ENCODE measurements at places on chromosomes 6 and 20.

GRCh38 chr6:7500752-7501282, 40.7 kb upstream of the DSP start:
- no peak for DNase-seq

DNA sequence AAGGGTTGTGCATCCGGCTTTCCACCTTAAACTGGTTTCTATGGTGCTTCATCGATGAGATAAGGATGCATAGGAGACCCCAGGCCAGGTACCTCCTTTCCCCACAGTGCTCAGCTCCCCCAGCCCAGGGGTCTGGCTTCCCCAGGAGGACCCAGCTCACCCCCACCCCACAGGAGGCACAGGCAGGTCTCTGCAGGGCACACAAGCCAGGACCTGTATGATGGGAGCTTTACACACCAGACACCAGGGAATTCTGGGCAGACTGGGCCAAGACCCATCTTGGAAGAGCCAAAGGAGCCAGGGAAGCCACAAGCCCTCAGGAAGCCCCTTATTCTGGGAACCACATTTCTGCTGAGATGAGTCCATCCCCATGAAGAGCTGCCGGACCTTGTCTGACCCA, 29.6 kb downstream of the UBD start:
- no peak for DNase-seq

- DNase-seq, result no peak
Observed at GRCh38 chr6:83169106-83169505, 24.0 kb downstream of the PGM3 start.

DNA sequence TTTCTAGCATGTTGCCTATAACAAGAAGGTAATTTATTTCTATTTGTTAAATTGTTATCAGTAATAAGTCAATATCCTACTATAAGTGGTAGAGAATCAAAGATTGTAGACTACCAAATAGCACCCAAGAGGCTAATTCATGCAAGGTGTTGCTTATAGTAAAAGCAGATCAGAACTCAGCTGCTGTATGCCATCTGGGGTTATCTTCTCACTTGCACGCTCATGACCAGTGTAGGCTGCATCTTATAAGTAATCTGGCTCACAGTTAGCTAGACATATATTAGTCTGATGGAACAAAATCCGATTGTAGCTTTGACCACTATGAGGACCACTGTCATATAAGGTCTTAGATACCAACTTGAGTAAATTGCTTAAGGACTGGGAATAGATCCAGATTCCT, 17.0 kb downstream of the TOP1 start:
- DNase-seq, result no peak

DNA sequence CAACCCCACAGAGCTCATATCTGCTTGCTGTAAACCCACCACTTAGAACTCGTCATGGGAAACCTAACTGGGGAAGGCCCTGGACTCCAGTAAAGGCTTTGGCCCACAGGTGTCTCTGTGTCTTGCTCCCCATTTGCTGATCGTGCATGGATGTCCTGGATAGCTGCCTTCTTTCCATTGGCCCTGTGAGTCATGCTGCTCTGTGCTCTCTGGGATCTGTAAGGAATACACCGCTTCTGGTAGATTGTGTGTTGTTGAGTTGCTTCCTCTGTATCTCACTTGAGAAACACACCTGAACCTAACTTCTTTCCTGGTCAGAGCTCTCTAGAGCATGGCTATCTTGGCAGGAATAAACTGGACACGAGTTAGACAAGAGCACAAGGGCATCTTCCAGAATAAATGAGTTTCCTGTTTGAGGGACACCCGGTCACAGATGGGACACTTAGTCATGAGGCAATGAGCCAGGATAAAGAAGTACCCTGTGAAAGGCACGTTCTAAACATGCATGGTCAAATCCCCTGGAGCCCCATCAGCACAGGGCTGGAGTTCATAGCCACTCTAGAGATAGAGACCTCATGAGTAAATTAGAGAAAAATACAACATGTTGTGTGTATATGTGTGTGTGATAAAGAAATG, 99.6 kb upstream of the TMEM170B start:
- no peak for DNase-seq

DNA sequence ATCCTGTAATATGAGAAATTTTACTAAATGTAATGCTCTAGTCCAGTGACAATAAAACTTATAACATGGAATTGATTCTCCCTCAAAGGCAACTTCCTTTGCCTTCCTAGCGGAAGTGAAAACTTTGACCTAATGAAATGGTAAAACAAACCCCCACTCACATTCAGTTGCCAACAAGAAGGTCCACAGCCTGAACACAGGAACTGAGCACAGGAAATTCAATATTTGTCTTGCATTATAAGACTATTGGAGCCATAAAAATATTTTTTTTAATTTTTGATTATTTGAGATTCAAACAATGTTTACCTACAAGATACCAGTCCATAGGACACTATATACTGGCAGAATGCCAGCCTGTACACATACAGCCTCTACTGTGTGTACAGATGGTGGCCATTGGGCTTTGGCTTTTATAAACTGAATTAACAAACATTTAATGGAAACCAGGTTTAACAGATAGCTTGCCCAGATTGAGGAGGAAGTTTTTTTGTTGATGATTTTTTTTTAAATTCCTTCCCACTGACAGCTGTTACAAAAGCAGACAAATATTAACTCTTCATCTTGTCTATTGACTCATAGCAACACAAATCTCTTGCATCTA, 481.5 kb upstream of the JAG1 start:
- no peak for DNase-seq

DNA sequence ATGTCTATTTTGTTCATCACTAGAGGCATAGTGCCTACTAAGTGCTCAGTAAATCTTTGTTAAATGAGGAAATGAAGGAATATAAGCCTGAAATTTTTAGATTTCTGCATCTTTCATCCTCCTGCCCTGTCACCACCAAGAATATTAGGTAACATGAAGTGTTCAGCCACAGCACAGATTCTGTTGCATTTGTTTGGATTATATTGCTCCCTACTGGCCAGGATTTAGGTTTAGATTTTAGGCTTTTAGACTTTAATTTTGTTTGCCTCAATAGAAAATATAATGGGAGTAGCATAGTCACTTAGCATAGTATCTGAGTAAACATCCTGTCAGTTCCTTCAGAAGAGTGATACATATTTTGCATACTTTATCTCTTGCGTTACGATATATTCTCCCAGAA, 14.2 kb downstream of the FARS2 start:
- DNase-seq, result no peak

DNA sequence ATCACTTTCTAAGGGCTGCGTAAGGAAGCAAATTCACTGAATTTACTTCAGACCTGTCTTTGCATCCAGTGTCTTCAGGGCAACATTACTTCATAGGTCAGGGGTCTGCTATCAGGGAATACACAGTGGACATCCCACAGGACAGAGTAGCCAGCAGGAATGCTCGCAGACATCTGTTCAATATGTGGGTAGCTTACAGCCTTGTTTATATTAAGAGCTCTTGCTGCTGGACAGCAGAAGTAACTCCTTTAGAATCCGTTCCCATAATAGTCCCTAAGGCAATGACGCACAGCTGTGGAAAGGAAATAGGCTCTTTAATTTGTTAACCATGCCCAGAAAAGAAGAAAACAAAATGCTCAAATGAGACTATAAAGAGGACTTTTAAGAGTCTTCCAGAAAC, 198.7 kb downstream of the MOXD1 start:
- no peak for DNase-seq

GRCh38 chr6:149317644-149318571, at the start of gene TAB2:
Gene TAB2, plus strand, starts transcription at chr6:149317712. Its CDS starts 52,286 bp downstream, at chr6:149369998.
- peak; percentile 81 for DNase-seq

GRCh38 chr20:61989741-61990140, 75.9 kb downstream of the TAF4 start:
- DNase-seq, result no peak

GRCh38 chr20:22629927-22630326, 45.6 kb upstream of the FOXA2 start:
- no peak for DNase-seq

DNA sequence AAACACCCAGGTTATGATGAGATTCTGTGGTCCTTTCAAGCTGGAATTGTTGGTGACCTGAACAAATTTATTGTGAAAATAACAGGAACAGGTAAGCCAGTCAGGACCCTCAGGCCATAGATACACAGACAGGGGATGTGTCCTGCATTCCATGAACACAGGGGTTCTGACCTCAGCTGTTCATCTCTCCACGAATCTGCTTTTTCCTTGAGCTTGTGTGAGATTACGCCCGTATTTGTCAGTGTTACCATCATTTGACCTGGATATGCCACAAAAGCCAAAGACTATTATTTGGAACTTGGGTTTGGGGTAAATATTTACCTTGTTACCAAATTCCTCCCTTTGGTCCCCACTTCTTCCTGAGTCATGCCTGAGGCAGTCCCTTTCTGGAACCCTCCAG, 288.9 kb downstream of the PREX1 start:
- DNase-seq, result no peak

DNA sequence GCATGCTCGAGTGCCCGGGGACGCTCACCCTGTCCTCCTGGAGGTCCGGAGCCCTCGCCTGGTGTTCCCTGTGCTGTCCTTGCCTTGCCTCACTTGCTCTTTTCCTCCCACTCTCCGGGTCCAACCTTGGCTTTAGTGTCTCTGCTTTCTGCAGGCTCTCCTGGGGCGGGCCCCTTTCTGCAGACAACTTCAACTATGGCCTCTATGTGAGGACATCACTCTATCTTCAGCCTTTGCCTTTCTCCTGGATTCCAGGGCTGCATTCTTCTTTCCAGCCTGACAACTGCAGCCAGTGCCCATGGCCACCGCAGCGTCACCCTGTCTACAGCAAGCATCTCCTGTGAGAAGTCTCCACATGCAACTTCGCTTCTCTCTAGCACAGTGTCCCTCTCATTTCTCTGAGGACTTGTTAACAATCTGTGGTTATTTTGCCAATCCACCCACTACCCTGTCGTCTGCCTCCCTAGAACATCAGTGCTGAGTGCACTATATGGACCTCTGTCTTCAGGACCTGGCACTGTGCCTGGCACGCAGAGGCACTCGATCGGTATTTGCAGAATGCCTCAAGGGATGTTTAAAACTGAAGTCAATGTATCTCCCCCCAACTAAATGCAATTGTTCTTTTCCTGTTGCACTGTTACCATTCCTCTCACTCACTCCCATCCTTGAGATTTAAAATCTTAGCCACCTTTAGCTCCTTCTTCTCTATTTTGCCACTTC, 35.9 kb downstream of the FOXC1 start:
- no peak for DNase-seq

DNA sequence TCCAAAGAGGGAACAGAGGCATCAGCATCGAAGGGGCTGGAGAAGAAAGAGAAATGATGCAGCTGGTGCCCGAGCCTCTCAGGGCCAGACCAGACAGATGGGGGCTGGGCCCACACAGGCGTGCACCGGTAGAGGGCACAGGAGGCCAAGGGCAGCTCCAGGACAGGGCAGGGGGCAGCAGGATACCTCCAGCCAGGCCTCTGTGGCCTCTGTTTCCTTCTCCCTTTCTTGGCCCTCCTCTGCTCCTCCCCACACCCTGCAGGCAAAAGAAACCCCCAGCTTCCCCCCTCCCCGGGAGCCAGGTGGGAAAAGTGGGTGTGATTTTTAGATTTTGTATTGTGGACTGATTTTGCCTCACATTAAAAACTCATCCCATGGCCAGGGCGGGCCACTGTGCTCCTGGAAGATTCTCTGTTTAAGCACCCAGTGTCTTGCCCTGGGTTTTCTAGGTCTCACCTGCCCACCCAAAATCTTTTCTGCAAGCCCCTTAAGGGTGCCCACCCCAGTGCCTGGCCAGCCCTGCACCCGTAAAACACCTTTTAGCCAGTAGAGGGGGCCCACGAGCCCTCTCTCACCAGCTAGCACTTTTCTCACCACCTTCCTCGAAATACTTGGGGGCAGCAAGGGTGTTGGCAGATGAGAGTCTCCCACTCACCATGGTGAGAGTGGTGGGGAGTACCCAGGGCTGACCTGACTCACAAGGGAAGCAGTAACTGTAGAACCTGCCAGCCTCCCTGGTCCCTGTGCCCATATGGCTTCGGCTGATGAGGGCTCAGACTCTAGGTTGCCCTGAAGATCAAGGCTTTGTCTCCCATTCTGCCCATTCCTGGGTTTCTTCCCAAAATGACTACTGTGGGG, 35.7 kb upstream of the ID1 start:
- DNase-seq, result peak; percentile 60

- no peak for DNase-seq
Observed at GRCh38 chr6:165574220-165575157, 88.6 kb downstream of the PDE10A start.

- no peak for DNase-seq
Observed at GRCh38 chr20:57091748-57092111, 174.7 kb downstream of the BMP7 start.

- DNase-seq, result no peak
Observed at GRCh38 chr20:25273046-25273445, 25.2 kb downstream of the PYGB start.

GRCh38 chr20:51134405-51134804, 111.5 kb upstream of the KCNG1 start:
- no peak for DNase-seq

- no peak for DNase-seq
Observed at GRCh38 chr6:37761554-37762271, 57.8 kb upstream of the ZFAND3 start.
